Stimulated activated CD8-positive, alpha-beta memory T cell treated with anti-CD3 and anti-CD28 coated beads, Interleukin-7, amount 100 ng/mL, for 24 hours (primary cell): ENCODE measurements at places on chromosomes 16 and 17.
A peak's percentile ranks its signal among the peaks of the same experiment; 100 is the strongest.

DNA sequence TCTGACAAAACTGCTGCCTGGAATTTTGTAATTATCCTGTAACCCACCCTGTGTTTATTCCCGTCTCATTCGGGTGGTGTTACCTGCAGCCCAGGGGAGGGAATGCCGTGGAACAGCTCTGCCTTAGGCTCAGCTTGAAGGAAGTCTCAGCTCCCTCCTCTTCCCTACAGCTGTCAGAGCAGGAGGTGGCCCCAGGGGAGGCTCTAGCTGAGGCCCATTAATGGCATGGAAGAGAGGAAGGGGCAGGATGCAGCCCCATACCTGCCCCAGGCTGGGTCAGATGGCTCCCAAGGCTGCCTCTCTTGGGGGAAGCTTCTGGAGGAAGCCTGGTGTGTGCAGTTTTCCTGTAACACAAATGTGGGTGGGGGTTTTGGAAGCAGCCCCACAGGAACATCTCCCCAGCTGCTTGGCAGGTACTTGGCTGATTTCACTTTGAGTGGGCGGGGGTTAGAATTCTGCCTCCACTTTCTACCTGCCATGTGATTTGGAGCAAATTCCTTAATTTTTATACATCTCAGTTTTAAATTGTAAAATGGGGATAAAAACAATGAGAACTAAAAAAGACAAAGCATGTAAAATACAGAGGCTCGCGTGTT is 103.9 kb downstream of the MGAT5B start:
- no peak for DNase-seq

GRCh38 chr17:79670537-79671084 is 59.8 kb upstream of the RBFOX3 start:
- no peak for DNase-seq

GRCh38 chr17:35154196-35155165 is 6.9 kb downstream of the UNC45B start:
- DNase-seq: no peak

DNA sequence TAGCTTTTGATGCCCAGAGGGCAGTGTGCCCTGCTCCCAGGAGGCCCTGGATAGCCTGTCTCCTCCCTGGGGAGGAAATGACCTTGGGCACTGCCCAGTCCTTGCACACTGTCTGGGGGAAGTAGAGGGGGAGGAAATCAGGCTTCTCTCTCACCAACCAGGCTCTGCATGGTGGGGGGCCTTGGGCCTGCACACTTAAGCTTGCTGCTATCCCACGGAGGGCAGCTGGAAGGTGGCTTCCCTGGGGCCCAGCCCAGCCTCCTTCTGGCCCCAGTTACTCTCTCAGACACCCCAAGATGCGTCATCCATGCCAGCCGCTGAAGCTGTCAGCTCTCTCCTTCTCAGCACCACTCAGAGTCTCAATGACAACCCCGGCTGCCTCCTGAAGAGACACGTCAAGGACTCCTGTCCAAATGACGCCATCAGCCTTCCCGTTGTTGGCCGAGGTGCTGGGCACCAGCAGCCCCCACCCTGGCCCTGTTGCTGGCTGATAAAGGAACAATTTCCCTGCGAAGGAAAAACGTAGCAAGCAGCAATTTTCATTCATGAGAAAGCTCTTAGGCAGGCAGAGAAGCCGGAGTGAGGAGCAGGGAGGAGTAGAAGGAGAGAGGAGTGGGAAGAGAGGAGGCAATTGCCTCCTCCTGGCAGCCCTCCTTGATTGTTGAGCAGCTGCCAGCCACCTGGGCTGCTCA is 95.5 kb downstream of the SDK2 start:
- DNase-seq: no peak

DNA sequence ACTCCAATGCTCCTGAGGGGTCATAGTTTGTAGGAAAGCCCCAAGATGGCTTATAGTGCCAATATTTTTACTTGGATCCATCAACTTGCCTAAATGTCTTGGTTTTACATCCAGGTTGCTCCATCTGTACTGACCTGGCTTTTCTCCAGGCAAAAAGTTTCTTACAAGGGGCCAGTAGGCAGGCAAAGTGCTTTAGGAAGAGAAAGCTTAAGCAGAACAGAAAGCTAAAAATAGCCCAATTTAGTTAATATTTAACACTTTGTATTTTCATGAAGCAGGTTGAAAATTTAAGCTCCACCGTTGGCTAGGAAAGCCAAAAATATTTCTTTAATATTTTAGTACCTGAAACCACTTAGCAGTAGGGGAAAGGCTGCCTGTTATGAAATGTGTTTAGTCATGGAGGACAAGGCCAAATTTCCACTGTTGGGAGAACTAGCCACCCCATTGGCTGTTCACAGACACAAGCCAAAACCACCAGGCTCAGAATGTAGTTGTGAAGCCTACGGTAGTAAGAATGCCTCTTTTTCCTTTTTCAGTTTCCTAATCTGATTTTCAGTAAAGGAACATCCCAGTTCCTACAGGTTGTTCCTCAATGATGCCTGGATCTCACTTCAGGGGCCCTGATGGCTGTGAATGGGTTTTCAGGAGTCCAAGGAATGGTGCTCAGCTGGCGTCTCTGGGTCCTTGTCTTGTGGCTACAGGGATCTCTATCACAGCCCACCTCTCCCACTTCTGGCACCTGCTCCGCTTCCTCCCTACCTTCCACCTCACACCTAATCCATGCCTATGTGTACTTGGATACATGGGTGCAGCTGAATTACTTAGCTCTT is 324.8 kb downstream of the PMP22 start:
- no peak for DNase-seq

DNA sequence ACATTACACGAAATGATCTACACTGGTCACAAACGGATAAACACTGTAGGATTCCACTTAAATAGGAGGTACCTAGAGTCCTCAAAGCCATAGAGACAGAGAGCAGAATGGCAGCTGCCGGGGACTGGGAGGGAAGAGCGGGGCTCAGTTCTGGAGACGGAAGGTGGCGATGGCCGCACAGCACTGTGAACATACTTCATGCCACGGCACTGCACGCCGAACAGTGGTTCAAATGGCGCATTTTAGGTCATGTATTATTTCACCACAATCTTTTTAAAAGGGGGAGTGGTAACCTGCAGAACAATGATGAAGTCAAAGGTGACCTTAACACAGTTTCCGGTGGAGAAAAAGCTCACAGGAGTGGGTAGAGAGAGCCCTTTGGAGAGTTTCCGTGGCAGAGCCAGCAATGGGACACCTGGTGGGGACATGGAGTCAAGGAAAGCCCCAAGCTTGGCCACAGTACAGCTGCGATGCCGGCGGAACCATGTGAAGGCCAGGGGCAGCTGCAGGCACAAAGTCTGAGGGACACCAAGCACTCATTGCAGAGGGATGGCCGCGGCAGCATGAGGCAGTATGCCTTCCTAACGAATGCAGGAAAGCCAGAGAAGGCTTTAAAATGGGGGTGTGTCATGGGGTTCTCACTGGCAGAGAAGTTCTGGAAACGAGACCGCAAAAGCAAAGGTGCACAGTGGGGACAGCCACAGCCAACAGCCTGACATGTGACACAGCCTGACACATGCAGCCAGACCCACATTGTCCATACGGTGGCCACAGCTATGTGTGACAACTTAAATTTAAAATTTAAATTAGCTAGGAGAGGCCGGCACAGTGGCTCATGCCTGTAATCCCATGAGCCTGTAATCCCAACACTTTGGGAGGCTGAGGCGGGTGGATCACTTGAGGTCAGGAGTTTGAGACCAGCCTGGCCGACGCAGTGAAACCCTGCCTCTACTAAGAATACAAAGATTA is 7.3 kb downstream of the FLCN start:
- no peak for DNase-seq

- DNase-seq: no peak
Measured at GRCh38 chr16:84545114-84545737, 40.8 kb upstream of the MEAK7 start.

- DNase-seq: no peak
Measured at GRCh38 chr17:7235693-7236665, 1.7 kb upstream of the DVL2 start.

- no peak for DNase-seq
Measured at GRCh38 chr16:16126896-16127295, 96.4 kb downstream of the ABCC6 start.

DNA sequence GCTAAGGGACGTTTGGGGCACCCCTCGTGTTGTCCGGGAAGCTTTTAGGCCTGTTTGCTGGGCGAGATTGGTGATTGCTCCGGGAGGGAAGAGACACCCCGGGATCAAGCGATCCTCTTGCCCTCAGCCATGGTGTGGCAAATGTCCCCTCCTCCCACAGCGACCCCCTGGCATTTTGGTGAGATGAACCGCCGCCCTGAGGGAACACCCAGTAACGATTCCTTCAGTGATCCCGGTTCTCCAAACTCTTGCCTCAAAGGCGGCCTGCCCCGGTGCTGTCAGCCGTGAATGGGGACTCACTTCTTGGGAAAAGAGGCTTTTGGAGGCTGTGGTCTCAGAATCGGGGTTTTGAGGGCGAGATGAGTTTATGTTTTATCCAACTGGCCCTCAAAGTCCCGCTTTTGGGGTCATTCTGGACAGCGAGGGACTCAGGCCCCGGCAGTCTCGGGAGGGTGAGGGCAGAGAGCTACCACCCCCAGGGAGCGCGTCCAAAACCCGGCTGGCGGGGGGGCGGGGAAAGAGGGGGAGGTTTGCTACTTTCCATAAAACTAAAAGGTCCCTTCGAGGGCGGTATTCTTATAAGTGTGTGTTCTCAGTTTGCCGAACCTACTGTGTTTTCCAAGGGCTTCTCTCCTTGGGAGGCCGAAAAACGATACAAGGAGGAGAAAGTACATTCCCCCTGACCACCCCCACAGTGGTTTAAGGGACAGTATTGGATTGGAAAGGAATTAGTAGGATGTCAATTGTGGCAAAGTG is 232.7 kb downstream of the MRTFB start:
- DNase-seq: no peak

DNA sequence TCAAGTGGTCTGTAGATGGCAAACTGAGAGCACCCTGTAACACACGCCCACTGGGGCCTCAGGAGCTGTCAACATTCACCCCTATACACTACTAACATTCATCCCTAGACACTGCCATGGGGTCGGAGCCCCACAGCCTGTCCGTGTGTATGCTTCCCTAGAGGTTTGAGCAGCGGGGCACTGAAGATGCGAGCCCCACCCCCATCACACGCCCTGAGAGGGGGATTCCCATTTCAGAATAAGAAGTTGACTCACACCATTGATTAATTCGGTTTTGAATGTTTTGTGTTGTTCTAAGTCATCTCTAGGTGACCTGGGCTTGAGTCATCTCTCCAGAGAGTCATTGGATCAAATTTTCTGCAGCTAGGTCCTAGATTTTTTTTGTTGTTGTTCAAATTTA is 37.3 kb upstream of the MMD start:
- peak; percentile 21 for DNase-seq

DNA sequence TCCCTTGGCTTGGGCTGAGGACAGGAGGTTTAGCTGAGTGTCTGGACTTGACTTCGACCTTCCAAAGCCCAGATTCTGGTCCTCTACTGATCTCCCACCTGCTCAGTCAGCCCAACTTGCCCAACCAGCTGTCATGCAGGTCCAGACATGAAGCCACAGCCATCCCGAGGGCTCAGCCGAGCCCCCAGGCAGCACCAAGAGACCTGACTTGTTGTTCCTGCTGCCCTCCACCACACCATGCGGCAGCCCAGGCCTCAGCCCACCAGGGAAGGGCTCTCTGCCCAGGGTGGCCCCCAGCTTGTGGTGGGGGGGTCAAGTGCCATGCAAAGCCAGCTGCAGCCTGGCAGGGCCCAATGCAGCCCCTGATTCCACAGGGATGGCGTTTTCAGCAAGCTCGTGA is 17.2 kb upstream of the CACNG4 start:
- DNase-seq: no peak

DNA sequence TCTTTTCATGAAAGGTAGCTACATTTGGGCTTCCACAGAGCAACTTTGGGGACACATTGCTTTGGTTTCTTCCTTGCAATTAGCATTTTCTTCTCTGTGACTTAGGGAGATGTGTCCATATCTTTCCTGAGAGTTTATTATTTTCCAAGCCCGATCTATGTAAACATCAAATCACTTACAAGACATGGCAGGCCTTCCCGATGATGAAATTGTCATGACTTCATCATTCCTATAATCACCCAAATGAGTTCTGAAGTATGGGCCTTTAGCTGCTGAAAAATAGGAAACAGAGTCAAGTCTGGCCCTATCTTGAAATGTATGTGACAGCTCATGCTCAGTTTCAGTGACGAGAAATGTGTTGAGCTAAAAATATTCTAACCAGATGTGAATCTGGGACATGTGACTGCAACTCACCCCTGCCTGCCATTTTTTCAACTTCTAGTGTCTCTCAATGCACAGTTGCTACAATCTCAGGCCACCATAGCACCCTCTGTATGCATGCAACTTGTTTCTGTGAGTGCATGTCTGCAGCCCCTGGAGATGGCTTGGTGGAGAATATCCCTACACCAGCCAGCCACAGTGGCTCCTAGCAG is 199.6 kb upstream of the MAF start:
- DNase-seq: no peak

DNA sequence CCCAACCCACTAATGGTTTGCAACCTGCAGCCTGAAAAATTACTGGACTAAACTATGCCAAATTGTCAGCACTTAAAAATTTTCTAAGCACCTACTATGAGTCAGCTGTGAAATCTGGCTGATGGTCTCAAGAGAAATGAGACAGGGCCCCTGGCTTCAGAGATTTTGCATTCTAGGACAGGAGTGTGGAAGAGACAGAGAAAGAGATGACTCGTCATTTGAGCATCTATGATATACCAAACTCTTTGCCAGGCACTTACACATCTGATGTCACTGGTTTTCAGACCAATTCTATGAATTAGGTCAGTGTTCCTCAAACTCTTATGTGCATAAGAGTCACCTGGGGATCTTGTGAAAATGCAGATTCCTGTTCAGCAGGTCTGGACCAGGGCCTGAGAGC is 44.4 kb downstream of the CLEC19A start:
- DNase-seq: no peak

- DNase-seq: no peak
Measured at GRCh38 chr16:17511340-17511739, 40.6 kb upstream of the XYLT1 start.

DNA sequence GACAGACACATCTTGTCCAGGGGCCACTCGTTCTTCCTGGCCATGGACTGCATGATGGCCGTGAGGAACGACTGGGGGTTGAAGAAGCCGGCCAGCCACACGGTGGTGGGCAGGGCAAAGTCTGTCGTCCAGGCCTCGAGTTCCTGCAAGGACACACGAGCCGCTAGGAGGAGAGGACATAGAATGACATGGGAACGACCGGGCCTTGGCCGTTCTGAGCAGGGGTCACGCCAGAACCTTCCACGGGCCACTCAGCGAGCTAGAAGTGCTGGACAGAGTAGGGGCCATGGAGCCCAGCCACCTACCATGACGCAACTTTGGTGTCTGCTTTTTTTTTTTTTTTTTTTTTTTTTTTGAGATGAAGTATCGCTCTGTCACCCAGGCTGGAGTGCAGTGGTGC is 47.0 kb downstream of the PGS1 start:
- no peak for DNase-seq

GRCh38 chr16:89701425-89702406 is at the start of gene SPATA2L:
Gene SPATA2L, minus strand, starts transcription at chr16:89701705. Its CDS starts 473 bp downstream, at chr16:89701232.
- peak; percentile 88 for DNase-seq
